T-cell (primary cell): ENCODE measurements at places on chromosomes 12 and 14.

GRCh38 chr12:47017041-47017713 lies 62.2 kb upstream of the PCED1B start:
- no peak for DNase-seq

- DNase-seq = no peak
Measured at GRCh38 chr14:70716483-70716882, 74.8 kb downstream of the TTC9 start.

DNA sequence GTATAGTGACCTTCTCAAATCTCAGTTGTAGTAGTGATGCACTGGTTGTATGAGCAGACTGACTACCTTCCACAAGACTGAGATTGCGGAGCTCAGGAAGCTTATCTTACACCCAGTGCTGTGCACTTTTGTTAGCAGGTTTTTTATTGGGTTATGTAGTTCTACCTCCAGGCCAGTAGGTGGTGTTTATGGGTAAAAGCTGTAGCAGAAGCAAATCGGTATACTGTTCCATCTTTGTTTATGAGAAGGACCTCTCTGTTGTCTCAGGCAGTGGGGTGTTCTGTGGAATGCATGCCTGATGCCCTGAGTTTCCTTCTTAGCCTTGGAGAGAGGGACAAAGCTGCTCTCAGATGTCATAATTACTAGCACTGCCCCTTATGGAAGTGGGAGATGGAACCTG lies 217.8 kb downstream of the LRFN5 start:
- DNase-seq = no peak

DNA sequence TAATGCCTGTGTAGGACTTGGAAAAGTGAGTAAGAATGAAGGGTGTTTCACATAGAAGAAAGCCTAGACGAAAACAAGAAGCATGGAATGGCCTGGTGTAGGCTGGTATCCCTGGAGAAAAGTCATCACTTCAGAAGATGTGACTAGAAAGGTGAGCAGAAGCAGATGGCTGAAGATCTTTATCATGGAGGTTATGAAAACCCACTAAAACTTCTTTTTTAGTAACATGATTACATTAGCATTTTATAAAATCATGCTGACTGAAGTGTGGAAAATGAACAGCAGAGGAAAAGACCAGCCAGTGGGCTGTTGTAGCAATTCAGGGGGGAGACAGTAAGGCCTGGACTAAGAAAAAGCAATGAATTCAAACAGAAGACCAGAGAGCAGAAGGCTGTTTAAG lies 114.5 kb upstream of the G2E3 start:
- no peak for DNase-seq

GRCh38 chr12:47949441-47950341 lies 13.7 kb upstream of the TMEM106C start:
- DNase-seq = peak; percentile 42

DNA sequence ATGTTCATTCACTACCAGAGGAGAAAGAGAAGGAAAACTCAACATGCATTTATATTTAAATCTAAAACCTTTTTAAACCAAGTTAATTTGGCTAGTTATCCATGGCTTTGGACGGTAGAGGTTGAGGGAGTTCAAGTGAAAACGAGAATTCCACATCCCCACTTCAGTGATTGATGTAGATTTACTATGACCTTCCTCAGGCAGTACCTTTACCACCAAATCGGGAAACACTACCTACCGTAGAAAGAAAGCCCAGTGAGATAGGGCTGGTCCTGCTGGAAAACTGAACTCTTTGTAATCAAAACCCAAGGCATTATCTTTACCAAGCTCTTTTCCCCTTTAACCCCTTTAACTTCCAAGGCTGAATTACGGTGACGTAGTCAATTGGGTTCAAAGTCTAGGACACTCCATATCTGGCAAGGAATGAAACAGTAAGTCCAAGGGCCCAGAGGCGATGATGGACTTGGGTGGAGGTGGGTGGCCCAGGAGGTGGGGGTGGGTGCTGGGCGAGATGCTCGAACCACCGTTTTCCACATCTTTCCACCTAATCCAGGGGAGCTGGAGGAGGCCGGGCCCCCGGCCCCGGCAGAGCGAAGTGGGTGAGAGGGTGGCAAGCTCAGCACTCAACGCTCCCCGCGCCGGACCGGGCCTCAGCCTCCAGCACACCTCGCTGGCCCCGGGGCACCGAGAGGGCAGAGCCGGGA lies 618 bp downstream of the SEC23A start:
- no peak for DNase-seq

DNA sequence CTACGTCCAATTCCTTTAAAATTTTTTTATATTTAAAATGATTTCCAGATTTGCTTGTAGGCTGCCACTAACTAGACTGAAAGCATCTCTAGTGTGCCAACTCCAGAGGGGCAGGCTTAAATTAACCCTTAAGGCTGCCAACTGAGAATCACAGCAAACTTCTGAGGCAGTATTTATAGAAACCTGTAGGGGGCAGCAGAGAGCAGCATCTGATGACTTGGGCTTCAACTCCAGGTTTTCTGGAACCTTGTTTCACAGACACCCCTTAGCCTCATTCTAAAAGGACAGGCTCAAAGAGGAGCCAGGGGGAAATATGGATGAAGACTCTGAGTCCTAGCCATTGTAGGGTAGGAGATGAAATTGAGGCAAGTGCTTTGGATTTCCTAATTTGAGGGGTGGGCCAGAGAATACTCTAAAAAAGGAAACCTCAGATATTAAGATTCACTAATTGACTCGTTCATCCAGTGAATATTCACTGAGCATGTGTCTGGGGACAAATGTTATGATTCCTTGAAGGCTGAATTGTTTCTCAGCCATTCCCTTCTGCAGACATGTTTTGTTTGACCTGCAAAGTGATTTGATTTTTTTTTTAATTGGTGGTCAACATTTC lies 63.3 kb upstream of the HSPB8 start:
- DNase-seq = no peak

GRCh38 chr12:96258104-96258961 lies 64.2 kb downstream of the ELK3 start:
- peak; percentile 38 for DNase-seq

- no peak for DNase-seq
Measured at GRCh38 chr12:94717108-94717507, 66.8 kb upstream of the TMCC3 start.

GRCh38 chr12:65492998-65493912 lies 214.8 kb downstream of the MSRB3 start:
- no peak for DNase-seq

GRCh38 chr12:113747017-113747416 lies 219.1 kb downstream of the RBM19 start:
- DNase-seq = no peak

DNA sequence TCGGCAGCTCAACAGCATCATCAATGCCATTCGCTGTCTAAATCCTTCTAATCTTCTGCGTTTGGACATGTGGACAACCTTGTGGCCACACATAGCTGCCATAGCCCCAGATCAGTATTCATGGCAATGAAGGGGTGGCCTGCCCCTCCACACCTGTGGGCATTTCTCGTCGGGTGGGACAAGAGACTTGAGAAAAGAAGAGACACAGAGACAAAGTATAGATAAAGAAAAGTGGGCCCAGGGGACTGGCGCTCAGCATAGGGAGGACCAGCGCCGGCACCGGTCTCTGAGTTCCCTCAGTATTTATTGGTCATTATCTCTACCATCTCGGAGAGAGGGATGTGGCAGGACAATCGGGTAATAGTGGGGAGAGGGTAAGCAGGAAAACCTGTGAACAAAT lies 42.3 kb downstream of the MAGOHB start:
- DNase-seq = no peak

- DNase-seq = peak; percentile 1
Measured at GRCh38 chr12:66066137-66066928, 64.2 kb downstream of the LLPH start.
